HFFc6 (cell line): ENCODE measurements at places on chromosomes 16 and 17.

- DNase-seq: no peak
Observed at GRCh38 chr16:14499110-14499509, 130.9 kb downstream of the PARN start.

DNA sequence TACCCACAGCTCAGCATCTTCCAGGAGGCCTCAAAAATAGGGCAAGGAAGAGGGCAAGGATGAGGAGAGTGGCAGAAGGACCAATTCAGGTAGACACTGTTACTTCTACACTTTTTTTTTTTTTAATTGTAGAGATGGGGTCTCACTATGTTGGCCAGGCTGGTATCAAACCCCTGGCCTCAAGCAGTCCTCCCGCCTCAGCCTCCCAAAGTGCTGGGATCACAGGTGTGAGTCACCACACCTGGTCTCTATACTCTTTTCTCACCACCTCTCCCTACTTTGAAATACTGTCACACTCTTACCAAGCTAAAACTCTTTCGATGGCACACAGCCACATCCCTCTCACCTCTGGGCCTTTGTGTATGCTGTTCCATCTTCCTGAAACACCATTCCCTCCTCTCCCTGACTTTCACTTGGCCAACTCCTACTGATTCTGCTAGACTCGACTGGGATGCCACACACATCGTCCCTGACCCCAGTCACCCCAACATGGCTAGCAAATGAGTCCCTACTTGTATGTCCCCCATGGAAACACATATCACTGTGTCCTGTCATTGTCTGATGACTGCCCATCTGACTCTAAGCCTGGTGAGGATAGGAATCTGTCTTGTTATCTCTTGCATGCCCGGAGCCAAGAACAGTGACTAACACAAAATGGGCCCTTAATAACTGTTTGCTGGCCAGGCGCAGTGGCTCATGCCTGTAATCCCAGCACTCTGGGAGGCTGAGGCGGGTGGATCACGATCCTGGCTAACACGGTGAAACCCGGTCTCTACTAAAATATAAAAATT is 7.2 kb upstream of the SLC43A2 start:
- no peak for DNase-seq

- DNase-seq: no peak
Observed at GRCh38 chr16:69474408-69474807, 50.0 kb downstream of the CYB5B start.

GRCh38 chr17:10875430-10875851 is 37.6 kb upstream of the PIRT start:
- DNase-seq: no peak

DNA sequence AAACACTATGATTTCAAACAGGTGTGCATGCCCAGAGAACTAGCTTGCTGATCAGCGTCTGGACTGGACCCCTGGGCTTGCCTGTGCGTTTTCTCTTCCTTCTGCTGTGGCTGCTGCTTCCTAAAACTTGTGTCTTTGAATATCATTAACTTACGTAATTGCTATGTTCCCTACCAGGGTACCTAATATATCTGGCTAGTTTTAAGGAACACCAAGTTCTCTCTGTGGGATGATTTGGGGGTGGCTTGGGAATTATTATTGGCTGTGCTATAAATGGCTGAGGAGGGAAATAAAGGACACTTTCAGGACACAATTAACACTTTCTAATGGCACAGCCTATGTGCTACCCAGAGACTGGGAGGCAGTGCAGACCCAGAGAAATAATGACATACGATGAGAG is 606.0 kb upstream of the RBFOX1 start:
- DNase-seq: no peak

GRCh38 chr16:81608523-81609209 is 164.1 kb downstream of the CMIP start:
- DNase-seq: peak; percentile 74
